Muscle of back (tissue), 13 donors: ENCODE measurements at places on chromosomes 16 and 17. TPM values are rescaled to one million over a fixed set of nuclear protein-coding genes. Genes with fewer than 3 reads are reported as not detected.

DNA sequence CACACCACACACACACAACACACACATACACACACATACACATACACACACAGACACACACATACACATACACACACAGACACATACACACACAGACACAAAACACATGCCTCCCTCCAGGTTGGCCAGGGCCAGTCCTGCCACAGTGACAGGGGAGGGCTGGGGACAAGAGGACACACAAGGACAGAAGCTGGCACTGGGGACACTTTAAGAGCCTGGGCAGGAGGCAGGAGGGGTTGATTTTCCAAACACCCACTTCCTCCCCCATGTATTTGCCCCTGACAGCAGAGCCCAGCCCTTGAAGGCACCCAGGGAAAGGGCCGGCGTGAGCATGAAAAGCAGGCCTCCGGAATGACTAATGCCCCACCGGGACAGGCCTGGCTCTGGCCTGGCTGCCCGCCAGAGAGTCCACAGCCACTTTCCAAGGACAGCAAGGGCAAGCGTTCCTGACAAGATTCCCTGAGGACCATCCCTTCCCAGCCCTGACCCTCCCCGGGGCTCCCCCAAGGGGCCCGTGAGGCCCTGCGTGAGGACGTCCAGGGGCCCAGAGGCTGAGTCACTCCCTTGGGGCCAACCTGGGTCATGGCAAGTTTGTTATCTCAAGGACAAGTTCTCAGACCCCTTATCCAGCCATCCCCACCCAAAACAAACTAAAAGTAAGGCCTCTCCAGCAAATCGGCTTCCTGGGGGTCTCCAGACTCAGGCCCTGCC lies 235.6 kb downstream of the ZNF423 start:
- peak; percentile 55 for DNase-seq

DNA sequence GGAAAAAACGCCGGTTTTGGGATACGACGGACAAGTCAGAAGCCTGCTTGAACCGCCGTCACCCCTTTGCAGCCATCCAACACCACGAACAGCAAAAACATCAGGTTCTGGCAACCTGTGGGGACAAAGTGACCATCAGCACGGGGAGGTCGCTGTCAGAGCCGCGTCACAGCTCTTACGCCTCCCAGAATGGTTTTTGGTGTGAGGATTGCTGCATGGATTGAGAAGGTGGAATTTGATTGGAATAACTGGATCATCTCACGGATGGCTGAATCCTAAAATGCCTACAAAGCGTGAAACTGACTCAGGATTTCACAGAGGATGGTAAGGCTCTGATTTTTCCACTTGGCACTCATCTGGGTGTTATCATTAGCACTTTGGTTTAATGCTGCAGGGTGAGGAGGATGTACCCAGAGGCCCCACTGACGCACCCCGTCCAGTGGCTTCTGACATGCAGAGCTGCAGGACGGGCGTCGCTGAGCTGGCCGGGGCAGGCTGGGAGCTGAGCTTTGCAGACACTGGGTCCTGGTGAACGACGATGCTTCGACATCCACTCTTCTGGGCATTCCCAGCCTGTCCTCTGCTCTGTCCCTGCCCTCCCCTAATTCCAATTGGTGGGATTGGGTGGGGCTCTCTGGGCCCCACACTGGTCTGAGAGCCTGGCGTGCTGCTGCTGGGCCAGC lies 73.4 kb upstream of the CREBBP start:
- DNase-seq: no peak

The TBC1D3 gene
- not detected for polyA plus RNA-seq

DNA sequence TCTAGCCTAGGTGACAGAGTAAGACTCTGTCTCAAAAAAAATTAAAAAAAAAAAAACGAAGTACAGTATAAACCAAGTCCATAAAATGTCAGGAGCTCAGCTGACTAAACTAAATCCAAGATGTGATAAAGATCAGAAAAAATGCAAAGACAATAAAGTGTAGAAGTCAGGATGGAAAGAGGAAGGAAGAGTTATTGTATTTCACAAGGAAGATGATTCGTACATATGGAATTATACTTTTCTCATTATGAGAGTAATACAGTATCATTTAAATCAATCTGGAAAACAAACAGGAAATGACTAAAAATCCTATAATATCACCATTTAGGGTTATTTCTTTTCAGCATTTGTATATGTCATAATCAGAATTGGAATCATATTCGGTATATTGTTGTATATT lies 11.4 kb upstream of the APOH start:
- DNase-seq: no peak

The DNAH9 gene
- 0.50 TPM for polyA plus RNA-seq
